ENCODE measurements at places on chromosomes 4 and X.

GRCh38 chr4:147118528-147118927 is 172.9 kb upstream of the TTC29 start:
- no peak for DNase-seq

DNA sequence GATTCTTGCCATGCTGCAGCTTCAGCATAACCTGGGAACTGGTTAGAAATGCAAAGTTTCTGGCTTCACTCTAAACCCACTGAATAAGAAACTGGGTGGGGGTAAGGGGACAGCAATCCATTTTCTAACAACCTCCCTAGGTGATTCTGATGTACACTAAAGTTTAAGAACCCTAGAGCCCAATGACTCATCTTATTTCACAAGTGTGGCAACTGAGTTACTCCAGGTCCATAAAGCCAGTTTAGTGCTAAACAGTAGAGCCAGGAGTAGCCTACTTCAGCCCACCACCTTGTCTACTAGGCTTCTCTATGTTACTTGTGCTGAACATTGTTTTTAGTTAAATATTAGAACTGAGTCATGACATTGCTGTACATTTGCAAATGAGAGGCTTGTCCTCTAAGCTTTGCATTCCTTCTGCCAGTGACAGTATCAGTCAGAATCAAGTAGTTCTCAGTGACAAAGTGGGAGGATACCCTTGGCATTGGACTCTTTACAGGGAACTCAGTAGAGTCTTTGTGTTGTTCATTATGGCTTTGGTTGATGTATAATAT is 518.0 kb downstream of the RPA4 start:
- no peak for DNase-seq

GRCh38 chr4:86089781-86090323 is 270.0 kb downstream of the MAPK10 start:
- DNase-seq, result no peak

GRCh38 chr4:33930497-33930896 is 2313.8 kb downstream of the ARAP2 start:
- no peak for DNase-seq

- DNase-seq, result no peak
Measured at GRCh38 chrX:16786791-16787735, 797 bp downstream of the TXLNG start.

DNA sequence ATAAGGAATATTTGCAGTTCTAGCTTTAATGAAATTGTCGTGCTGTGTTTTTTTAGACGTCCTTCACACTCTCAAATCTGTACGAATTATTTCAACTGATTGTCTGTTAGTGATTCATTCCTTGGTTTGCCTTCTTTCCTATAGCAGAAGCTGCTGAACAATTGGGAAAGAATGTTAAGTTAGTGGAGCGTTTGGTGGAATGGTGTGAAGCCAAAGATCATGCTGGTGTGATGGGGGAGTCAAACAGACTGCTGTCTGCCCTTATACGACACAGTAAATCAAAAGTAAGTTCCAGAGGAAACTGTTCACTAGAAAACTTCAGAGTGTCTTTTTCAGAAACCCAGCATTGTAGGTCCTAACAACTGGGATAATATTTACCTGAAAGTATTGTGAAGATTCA is 159.9 kb downstream of the RAP1GDS1 start:
- DNase-seq, result no peak

- DNase-seq, result no peak
Measured at GRCh38 chr4:39061457-39061856, 575 bp upstream of the KLHL5 start.

DNA sequence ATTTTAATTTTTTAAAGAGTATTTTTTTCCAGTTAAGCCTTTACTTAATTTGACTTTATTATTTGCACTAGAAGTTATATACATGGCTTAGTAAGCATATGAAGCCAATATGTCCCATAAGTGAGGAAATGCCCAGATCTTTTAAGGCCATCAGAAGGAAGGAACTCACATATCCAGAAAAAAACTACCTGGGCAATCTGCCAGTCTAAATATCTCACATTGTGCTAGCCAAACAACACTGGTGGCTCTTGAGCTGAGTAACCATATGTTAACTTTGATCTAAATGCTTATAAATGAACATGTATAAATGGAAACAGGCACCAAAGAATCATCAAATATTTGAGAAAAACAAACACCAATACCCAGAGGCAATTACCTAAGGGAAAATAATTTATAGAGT is 138.6 kb upstream of the APOOL start:
- no peak for DNase-seq

DNA sequence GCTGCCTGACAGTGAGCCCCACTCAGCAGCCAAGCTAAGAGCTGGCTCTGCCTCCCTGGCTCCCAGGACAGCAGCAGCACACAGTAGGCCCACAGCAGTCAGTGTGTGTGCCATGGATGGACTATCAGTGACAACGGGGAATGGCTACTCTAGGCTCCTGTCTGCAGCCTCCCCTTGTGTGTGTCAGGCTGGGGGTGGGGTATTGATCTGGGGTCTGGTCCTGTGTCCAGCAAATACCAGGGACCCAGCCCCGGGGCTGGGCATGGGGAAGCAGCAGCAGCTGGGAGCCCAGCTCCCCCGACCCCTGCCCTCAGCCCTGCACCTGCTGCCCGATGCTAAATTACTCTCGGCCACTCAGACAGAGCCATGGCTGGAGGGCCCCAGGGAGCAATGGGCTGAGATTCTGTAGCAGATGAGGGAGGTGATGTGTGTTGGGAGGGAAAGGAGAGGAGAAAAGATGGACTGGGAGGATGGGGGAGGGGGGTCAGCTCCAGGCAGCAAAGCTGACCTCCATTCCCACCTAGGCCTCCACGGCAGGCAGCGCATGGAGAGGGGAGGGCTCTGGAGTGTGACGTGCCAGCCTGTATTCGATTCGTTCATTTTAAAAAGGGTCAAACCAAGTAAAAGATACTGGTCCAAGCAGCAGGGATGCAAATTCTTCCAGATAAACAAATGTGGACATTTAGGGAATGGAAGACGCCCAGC is 61.3 kb upstream of the CRMP1 start:
- DNase-seq, result peak; percentile 32

- no peak for DNase-seq
Measured at GRCh38 chrX:50838820-50839600, 25.0 kb upstream of the SHROOM4 start.

GRCh38 chrX:39609941-39610340 is 487.8 kb downstream of the BCOR start:
- DNase-seq, result no peak

GRCh38 chrX:154526901-154527675 is 11.1 kb upstream of the FAM3A start:
- peak; percentile 84 for DNase-seq

DNA sequence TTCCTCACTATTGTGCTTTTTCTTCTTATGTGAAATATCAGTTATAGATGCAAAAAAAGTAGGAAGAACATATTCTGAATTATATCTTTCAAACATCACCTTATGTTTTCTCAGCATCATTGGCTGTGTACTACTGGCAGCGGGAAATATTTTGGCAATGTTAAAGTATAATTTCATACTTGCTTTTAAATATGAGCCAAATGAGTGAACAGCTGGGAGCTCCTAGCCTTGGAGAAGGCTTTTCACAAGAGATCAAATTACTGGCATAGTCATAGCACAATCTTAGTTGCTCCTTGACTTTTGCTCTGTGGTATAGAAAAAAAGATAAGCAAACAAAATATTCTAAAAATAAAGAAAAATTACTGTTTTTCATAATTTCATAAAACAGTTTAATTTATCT is 1575.8 kb upstream of the PABPC4L start:
- no peak for DNase-seq

DNA sequence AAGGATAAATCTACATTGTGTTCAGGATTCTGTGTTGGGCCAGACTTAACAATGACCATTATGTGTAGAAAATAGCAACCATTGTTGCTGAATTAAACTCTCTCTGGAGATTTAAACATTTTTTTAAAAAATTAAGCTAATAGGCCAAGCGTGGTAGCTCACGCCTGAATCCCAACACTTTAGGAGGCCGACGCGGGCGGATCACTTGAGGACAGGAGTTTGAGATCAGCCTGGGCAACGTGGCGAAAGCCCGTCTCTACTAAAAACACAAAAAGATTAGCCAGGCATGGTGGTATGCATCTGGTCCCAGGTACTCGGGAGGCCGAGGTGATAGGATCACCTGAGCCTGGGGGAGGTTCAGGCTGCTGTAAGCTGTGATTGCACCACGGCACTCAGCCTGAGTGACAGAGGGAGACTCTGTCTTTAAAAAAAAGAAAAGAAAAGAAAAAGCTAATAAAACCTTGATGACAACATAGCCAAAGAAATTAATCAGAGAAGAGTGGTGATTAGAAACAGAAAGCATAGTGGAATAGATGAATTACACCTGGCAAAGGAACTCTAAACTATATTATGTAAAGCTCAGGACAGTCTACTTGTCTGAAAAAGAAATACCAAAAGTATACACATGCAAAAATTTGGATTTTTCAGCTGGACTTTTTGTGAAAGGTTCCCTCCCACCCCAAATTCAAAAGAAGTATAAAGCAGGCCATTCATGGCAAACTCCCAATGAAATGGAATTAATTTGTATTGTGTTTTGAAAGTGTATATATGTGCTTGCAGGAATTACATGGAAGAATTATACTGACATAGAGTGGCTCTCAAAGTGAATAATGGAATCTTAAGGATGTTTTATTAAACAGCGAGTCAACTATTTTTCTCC is 21.9 kb downstream of the PLS3 start:
- DNase-seq, result no peak

DNA sequence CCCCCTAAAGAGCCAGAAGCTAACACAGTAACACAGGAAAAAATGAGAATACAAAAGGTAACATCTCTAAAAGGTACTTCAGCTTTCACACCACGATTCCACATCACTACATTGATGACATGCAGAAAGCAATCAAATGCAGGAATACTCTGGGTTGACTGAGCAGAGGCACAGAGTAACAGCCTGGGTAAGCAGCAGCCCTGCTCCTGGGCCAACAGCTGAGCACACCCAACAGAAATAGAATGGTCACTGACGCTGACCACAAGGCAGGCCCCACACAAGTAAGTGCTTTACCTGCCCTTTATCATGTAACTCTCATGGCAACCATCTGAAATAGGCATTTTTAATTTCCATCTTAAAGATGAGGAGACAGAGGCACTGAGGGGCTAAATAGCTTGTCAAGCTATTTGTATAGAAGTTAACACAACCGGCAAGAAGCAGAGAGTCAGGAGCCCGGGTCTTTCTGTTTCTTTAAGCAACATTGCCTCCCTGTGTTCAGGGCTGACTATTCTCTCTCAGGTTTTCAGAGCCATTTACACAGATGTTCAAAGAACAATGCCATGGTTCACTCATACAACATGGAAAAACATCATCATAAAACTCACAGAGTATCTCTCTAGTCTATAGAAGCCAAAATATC is 168.9 kb downstream of the ZNF674 start:
- no peak for DNase-seq

GRCh38 chrX:147916375-147916968 is 4.8 kb downstream of the FMR1 start:
- no peak for DNase-seq

DNA sequence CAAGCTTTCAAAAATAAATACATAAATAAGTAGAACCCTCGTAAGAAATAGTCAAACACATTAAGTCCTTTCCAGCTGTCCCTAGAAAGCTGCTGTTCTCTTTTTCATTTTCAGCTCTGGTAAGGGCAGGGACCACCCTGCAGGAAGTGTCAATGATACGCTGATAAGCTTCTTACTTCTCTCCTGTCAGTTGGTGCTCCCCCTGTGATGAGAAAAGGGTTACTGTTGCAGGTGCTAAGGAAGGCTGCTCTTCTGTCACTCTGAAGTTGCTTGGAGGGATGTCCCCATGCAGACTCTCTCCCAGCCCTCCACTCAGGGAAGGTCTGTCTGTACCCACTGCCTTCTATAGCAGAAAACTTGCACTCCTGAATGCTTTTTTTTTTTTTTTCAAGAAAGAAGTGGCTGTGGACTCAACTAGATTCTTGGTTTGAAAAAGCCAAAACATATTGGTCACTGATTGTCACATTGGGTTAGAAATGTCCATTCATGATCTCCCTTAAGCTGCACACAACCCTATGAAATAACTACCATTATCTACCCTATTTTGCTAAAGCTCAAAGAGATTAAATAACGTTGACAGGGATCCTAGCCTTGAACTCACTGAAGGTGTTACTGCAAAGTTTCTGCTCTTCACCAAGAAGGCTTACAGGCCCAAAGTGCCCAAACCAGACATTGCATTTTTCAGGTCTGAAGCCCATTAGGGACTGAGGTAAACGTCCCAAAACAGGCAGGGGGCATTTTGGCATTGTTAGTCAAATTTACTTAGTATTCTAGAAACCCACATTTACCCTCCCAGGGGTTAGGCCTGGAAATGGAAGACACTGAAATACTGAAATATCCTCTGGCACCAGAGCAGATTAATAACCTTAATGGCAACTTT is 1.2 kb downstream of the CXCL3 start:
- no peak for DNase-seq

DNA sequence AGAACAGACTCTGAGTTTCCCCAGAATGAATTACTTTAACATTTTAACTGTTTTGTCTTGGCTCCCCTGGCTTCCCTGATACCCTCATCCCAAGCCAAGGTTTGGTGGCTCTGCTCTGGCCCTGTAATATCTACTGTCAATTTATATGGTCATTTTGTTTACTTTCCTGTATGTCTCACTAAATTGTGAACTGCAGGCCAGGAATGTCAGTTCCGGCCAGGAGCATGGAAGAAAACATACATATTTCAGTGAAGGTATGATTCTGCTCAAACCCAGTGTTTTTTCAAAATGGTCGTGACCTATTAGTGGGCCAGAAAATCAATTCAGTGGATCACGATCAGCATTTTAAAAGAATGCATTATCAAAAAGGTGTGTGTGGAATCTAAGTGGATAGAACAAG is 1.2 kb downstream of the RPGR start:
- DNase-seq, result no peak

Data from suprapubic skin (tissue), 4 donors.